ENCODE measurements at places on chromosomes 6 and 20.

DNA sequence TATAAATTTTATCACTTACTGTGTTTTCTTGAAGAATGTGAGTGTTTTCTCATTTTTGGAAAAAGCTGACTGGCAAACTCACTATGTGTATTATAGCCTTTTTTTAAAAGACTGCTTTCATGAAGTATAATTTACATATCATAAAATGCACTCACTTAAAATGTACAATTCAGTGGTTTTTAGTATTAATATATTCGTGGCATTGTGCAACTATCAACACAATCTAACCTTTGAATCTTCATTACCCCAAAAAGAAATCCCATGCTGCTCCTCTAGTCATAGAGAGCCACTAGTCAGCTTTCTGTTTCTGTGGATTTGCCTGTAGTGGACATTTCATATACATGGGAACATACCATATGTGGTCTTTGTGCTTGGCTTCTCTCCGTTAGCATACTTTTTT lies 143.8 kb downstream of the PLCB4 start:
- DNase-seq = no peak

GRCh38 chr6:142189057-142189456 lies 42.0 kb downstream of the VTA1 start:
- DNase-seq = no peak

GRCh38 chr6:136563386-136564152 lies 13.3 kb upstream of the MAP7 start:
- no peak for DNase-seq

DNA sequence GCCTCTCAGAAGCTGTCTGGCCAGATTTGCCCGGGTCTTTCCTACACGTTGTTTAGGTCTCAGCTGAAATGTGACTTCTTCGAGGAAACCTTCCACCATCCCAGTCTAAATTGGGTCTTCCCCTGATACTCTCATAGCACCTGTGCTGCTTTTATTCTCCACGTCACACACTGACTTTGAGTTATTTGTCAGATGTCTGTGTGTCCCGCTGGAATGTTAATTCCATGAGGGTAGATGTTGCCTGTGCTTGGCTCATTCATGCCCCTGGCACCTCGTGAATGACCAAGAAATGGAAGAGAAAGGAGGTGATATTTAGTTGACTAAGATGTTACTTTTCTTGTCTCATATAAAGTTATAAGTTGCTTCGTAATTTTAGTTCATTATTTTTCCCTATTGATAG lies 197.8 kb downstream of the TMEM242 start:
- DNase-seq = no peak

All from MG63 (cell line).